ENCODE measurements at places on chromosomes 3 and 15. TPM values are rescaled to one million over a fixed set of nuclear protein-coding genes. Genes with fewer than 3 reads are reported as not detected.

HESX1 gene
- total RNA-seq: not detected

CEP152 gene
- 5.2 TPM for total RNA-seq

CAMK2N2 gene
- total RNA-seq: under 0.01 TPM

NTRK3 gene
- not detected for total RNA-seq

TGM4 gene
- total RNA-seq: not detected

CRYBG3 gene
- total RNA-seq: 22.9 TPM

ASB14 gene
- total RNA-seq: not detected

AMIGO3 gene
- total RNA-seq: 0.43 TPM

ACTC1 gene
- under 0.01 TPM for total RNA-seq

COL8A1 gene
- total RNA-seq: 324 TPM

PDCD10 gene
- total RNA-seq: 84.1 TPM

KCNMB3 gene
- 1.3 TPM for total RNA-seq

GOLGA6L2 gene
- total RNA-seq: not detected

CNTN3 gene
- total RNA-seq: 1.6 TPM

DNA sequence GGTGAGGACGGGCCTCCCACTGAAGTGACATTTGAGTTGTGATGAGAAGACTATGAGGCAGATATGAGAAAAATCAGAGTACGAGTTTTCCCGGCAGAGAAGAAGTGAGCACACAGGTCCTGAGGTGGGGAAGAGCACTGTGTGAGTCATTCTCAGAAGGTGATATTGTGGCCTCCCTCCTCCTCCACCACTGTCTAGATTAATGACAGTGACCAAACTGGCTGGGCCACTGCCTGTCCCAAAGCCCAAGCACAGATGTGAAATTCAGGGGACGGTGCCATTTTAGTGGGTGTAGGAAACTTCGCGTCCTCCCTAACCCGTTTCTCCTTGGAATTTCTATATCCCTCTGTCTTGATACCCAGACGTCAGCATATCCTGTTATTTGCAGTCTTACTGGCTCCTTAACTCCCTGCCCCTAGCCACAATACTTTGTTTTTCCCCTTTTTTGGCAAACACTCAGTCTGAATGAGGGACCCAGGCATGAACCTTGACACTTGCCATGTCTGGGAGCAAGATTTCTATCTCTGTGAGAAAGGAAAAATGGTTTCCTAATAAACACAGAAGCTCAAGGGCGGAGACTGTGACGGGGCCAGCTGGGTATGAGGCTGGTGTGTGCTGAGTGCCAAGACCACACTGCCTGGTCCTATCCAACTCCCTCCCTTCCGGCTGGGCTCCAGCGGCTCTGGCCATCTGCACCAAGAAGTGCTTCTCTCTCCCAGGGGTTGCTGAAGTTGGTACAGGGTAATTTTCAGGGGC is 15.2 kb downstream of the PRICKLE2 start:
- DNase-seq: peak; percentile 95

DNA sequence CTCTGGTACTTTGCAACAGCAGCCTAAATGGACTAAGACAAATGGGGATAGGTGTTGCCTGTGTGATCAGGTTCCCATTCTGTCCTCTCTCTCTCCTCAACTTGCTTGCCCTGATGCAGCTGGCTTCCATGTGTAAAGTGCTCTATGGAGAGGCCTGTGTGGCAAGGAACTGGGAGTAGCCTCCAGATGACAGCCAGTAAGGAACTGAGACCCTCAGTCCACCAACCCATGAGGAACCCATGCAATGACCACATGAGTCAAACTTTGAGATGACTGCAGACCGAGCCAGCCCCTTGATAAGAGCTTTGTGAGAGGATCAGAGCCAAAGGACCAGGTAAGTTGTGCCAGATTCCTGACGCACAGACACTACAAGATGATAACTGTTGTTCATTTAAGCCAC is 74.6 kb upstream of the ADPGK start:
- no peak for DNase-seq

- peak; percentile 34 for DNase-seq
Measured at GRCh38 chr15:98599909-98600691, 48.2 kb upstream of the IGF1R start.

- peak; percentile 11 for DNase-seq
Measured at GRCh38 chr15:64774629-64775493, 528 bp downstream of the RBPMS2 start.

DNA sequence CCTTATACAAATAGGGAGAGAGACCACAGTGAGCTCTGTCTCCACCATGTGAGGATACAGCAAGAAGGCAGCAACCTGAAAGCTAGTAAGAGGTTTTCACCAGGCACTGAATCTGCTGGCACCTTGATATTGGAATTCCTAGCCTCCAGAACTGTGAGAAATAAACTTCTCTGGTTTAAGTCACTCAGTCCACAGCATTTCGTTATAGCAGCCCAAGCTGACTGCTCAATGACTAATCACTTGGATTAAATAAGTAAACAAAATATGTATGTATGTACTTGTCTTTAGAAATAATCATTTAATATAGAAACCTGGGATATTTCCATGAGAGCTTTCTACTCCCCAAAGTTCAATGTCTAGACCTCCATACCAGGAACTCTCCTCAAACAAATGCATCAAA is 162.0 kb downstream of the IMPG2 start:
- DNase-seq: no peak

- DNase-seq: no peak
Measured at GRCh38 chr3:180294282-180295027, 257.7 kb upstream of the PEX5L start.

DNA sequence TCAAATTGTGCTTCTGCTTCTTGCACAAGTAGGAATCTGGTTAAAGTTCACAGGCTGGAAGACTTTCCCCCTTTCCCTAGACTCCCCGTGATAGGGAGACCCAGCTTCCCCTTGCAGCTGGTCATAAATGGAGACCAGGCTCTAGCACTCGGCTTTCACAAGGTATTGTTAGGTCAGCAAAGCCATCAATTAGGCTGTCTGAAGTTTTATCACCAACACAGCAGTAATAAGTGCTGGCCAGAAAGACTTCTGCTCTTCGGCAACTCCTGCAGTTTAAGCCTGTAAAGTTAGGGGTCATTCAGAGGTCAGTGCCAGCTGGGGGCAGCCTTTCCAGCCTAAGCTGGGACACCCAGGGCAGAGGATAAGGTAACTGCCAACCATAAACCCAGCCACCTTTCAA is 203.4 kb downstream of the MEIS2 start:
- DNase-seq: peak; percentile 80

DNA sequence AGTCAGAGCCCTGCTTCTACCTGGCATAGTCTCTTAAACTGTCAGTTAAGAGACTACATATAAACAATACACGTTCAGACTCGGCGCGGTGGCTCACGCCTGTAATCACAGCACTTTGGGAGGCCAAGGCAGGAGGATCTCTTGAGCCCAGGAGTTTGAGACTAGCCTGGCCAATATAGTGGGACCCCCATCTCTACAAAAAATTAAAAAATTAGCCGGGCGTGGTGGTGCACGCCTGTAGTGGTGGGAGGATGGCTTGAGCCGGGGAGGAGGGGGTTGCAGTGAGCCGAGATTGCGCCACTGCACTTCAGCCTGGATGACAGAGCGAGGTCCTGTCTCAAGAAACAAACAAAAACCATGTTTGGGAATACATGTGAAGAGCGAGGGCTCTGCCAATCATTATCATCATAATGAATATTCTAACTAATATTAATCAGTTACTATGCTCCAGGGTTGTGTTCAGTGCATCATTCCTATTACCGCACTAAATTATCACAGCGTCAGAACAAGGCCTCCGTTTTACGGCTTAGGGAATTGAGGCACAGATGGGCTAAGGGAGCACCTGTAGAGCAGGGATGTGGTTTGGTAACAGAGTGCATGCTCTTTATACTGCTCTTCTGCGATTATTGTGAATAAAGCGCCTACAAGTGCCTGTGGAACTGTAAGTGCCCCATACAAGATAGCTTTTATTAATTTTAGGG is 844 bp upstream of the UQCC5 start:
- DNase-seq: no peak

DNA sequence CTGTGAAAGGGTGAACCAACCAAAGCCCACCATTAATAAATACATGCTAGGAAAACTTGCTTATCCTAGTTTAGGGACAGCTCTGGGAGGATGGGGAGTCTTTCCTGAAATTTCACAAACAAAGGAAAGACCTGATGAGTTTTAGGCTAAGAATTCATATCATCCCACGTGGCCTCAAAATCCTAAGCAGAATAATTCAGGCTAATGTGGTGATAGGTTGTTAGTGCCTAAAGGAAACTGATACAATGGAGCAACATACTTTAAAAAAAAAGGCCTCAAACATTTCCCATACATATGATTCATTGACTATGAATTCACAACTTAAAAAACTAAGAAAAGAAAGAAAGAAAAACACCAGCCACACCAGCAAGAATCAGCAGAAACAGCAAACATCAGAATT is 126.9 kb upstream of the CNTN4 start:
- peak; percentile 11 for DNase-seq

GRCh38 chr3:146163584-146163983 is 2.6 kb upstream of the PLOD2 start:
- peak; percentile 93 for DNase-seq

DNA sequence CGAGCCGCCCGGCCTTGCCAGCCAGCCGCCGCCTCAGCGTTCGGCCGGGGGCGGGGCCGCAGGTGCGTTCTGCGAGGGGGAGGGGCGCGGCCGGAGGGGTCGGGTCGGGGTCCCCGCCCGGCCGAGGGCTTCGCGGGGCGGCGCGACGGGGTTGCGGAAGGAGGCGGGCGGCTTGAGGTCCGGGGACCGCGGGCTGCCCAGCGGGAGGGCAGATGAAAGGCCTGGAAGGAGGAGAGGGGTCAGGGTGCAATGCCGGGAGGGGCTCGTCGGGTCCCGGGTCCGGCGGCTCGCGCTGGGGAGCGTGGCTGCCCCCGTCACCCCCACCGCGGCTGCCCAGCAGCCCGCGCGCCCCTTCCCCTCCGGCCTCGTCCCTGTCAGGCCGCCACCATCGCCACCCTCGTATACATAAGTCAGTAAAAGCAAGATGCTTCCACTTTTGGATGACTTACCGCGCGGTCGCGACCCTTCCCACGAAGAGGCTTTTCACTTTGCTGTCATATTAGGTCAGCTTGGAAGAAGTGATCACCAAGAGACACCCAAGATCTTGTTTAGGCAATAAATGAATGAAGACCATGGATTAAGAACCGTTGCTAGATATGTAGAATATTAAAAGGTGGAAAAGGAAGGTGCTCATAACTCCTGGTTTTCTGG is 620 bp upstream of the ANP32A start:
- DNase-seq: peak; percentile 12

GRCh38 chr3:57234613-57235575 is 7.4 kb downstream of the APPL1 start:
- DNase-seq: no peak

GRCh38 chr3:153161714-153162512 is at the start of gene RAP2B:
Gene RAP2B (plus strand): TSS chr3:153162226. CDS start chr3:153162694, 468 bp downstream.
- peak; percentile 97 for DNase-seq

DNA sequence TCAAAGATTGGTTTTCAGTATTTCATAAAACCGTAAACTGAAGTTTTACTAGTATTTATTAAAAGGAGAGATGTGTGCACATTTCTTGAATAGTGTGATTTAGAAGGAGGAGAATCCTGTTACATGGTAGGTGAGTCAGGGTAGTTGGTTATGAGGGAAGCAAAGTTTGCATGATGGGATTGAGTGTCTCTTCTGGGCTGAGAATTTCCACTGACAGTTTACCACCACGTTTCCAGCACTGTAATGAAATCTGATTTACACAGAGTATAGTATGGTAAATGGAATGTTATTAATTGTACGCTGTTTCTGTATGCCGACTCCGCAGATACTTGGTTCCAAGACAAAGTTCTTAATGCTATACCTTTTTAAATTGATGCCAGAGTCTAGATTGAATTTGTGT is 1.6 kb downstream of the NECTIN3 start:
- DNase-seq: peak; percentile 57

DNA sequence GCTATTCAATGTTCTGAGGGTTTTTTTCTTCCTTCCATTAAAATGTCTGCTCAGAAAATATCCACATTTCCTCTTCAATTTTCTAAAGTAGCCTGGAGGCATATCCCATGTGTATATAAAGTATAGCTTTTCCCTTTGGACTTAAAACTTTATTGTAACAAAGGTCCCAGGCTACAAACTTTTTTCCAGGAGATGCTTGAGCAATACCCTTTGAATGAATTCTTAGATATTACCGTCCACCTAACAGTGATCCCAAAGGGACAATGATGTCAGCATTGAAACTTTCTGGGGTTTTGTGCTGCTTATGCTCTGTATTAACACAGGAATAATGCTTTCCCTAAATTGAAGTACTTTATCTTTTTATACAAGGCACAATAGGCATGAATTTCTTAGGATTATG is 525.2 kb downstream of the CADM2 start:
- no peak for DNase-seq

- peak; percentile 60 for DNase-seq
Measured at GRCh38 chr15:91956026-91956723, 102.7 kb downstream of the SLCO3A1 start.
